ENCODE measurements at places on chromosomes 12 and 14.

- no peak for DNase-seq
Observed at GRCh38 chr14:101495284-101495683, 66.0 kb upstream of the DIO3 start.

GRCh38 chr12:77999074-77999715 is 168.5 kb downstream of the NAV3 start:
- peak; percentile 67 for DNase-seq

DNA sequence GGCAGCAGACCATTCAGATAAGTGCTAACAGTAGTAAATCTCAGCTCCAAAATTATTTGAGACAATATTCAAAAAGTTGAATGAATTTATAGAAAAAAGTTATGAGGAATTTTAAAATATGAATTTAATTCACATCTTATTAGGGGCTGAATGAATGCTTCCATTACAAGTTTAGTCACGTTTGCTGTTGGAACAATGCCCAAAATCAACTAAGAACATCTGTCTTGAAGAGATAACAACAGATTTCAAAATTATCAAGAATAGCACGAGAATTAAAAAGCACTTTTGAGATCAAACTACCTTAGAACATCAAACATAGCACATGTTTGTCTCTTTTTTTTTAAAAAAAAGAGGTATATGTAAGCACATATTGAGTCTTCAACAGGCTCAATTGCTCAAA is 115.4 kb upstream of the PPFIA2 start:
- no peak for DNase-seq

DNA sequence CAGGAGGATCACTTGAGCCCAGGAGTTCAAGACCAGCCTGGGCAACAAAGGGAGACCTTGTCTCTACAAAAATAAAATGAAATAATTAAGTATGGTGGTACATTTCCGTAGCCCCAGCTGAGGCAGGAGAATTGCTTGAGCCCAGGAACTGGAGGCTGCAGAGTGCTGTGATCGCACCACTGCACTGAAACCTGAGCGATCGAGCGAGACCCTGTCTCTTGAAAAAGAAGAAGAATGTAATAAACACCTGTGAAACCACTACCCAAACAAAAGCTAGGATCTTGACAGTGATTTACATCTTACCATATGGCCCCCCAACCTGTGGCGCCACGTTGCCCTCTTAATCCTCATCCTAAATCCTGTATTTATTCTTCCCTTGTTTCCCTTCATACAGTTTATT is 5.7 kb upstream of the DTX1 start:
- no peak for DNase-seq

- no peak for DNase-seq
Observed at GRCh38 chr12:30155001-30155730, 371.4 kb upstream of the TMTC1 start.

GRCh38 chr12:74169607-74170006 is 368.0 kb upstream of the ATXN7L3B start:
- DNase-seq = no peak
